ENCODE measurements at places on chromosomes 5 and 9.

DNA sequence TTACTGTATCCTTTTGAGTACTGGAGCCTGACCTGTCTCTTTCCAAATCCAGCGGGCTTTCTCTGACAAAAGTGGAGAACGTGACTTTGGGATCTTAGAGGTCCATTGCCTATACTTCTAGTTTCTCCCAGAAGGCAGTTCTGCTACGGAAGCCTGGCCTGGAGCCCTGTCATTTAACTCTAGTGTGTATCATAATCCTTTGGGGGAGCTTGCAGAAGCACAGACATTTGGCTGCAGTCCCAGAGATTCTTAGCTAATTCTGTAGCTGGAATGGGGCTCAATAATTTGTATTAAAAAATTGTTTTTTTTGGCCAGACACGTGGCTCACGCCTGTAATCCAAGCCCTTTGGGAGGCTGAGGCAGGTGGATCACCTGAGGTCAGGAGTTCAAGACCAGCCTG is 3.0 kb downstream of the HARS2 start:
- DNase-seq = no peak

DNA sequence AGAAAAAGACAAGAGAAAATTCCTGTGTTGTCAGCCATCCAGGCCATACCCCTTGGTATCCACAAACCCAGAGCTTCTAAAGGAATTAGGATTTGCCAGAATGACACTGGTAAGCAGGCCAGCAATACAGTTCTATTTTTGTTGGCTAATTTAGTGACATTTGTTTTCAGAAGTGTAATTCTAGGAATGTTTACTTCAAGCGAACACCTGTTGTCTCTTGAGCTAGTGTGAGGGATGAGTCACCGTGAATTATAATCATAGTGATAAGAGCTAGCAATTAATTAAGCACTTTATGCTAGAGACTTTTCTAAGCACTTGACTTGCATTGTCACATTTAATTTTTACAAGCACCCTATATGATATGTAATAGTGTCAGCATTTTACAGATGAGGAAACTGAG is 99.2 kb downstream of the PRKACG start:
- no peak for DNase-seq

DNA sequence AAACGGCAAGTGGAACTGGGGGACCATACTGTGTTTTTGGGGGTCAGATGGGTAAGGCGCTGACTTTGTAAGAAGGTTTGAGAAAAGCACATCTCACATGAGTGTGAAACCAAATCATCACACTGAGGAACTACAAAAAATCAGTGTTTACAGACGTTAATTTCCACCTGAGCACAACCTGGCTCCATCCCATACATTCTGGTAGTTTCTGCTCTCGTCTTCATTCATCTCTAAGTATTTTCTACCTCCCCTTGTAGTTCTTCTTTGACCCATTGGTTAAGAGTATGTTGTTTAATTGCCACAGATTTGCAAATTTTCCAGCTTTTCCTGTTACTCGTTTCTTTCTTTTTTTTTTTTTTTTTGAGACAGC is 8.9 kb upstream of the DPP7 start:
- no peak for DNase-seq

GRCh38 chr9:78601957-78602565 is 305.1 kb downstream of the PSAT1 start:
- no peak for DNase-seq

GRCh38 chr5:72235725-72236124 is 84.3 kb downstream of the MRPS27 start:
- DNase-seq = no peak

- DNase-seq = no peak
Observed at GRCh38 chr9:88658311-88658822, 123.4 kb downstream of the NXNL2 start.

DNA sequence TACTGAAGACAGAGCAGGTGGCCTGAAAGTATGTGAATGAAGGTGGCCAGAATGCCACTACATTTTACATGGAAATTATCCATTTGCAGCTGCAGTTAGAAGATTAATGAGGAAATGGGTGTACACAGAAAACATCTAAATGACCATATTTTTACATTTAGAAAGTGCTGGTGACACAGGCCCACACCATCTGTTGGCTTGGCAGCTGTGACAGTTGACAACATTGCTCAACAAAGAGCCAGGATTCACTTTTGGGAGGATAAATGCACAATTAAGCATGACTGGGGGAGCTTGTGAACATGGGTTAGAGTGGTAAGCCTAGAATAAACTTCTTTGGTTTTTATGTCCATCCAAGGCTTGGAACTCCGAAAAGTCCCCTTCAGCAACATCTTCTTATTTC is 360.5 kb downstream of the KCTD16 start:
- DNase-seq = no peak

- peak; percentile 32 for DNase-seq
Observed at GRCh38 chr9:37994639-37995347, 74.2 kb downstream of the SHB start.

GRCh38 chr9:125687163-125687863 is 19.7 kb downstream of the MAPKAP1 start:
- no peak for DNase-seq

GRCh38 chr9:25415718-25416117 is 262.5 kb downstream of the TUSC1 start:
- DNase-seq = no peak

DNA sequence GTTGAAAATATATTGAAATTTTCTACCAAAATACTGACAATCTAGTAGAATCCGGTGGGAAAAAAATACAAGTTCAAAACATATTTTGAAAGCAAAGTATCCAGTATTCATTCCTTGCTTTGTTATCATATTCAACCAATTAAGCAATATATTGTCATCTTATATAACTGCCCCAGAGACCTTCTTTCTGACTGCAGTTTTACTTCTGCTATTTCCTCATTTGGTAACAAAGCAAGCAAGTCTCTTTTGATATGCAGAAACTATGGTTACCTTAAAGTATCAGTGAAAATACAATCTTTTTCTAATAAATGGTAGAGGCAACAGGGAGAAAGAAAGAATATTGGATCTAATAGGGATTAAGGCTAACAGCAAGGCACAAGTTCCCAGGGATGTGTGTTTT is 663.7 kb upstream of the MEF2C start:
- DNase-seq = no peak

- DNase-seq = no peak
Observed at GRCh38 chr5:171852255-171852681, 66.7 kb downstream of the SMIM23 start.

DNA sequence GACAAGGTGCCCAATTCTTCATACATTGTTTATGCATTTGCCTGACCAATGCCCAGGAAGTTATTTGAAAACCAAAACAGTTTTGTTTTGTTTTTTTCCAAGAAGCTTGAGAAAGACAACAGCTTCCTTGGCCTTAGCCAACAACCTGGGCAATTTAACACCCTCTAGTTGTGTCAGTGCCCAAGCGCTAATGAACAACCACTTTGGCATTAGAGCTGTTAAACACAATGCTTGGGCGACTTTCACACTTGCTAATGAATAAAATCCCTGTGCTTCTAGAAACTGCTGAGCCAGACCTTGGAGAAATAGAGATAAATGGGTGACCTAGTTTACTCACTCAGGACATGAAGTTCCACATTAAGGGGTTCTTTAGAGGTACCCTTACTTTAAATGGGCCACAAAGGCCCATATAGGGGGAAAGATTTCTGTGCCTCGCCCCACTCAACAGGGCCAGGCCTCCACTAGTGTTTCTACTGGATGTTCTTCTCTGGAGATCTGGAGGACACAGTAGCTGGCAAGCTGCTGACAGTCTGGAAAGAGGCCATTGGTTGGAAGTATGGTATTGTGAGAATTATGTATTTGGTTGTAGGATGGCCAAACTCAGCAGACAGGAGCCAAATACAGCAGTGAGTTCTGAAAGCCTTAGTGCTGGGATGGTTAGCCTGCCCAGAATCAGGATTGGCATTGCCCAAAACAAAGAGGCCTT is 179.8 kb downstream of the DOCK8 start:
- no peak for DNase-seq

- DNase-seq = no peak
Observed at GRCh38 chr9:14275331-14275730, 38.6 kb downstream of the NFIB start.

DNA sequence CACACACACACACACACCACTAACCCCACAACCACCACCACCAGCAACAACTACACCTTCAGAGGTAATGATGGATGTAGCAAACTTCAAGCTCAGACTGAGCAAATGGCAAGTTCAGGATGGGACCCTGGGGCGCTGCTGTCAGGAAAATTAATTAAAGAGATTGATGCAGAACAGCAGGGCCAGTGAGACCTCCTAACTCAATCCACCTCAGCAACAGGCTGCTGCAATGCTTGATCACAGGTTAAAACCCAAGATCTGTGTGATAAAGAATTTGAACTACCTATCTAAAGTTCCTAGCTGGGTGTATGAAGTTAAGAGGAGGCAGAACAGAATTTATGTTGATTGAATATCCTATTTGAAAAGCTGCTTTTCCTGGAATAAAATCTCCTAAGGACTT is 140.3 kb upstream of the FER start:
- DNase-seq = no peak

GRCh38 chr5:131366428-131366827 is 102.6 kb downstream of the CDC42SE2 start:
- no peak for DNase-seq

GRCh38 chr5:175824676-175825075 is 46.7 kb upstream of the CPLX2 start:
- DNase-seq = no peak

GRCh38 chr5:136430081-136430480 is 64.7 kb upstream of the TRPC7 start:
- DNase-seq = no peak

DNA sequence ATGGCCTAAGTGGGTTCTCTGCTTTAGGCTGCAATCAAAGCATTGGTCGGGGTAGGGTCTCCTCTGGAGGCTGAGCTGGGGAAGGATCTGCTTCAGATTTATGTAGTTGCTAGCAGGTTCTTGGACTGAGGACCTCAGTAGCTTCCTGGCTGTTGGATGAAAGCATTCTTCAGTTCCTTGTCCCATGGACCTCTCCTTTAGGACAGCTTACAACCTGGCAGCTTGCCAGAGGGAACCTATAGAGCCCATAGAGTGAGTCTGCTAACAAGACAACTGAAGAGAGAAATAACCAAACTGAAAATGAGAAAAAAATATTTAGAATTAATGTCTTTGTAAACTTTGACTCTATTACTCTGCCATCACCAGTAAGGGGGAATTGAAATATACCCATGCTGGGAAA is 12.4 kb downstream of the MRPS30 start:
- DNase-seq = no peak

- DNase-seq = no peak
Observed at GRCh38 chr9:124741149-124741548, 30.0 kb downstream of the NR6A1 start.

DNA sequence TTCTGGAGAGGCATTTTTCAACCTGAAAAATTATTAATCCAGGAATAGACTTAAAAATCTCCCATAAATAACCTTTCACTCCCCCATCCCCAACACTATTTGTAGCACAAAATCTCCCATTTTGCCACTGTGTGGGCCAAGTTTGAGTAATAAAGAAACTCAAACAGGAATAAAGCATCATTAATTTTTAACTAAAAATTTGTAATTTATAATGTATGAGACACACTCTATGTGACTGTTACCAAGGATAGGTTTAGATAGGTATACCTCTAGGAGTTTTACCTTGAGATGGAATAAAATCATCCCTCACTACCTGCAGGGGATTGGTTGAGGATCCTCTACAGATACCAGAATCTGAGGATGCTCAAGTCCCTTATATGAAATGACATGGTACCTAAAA is 30.1 kb downstream of the CHD1 start:
- DNase-seq = no peak

DNA sequence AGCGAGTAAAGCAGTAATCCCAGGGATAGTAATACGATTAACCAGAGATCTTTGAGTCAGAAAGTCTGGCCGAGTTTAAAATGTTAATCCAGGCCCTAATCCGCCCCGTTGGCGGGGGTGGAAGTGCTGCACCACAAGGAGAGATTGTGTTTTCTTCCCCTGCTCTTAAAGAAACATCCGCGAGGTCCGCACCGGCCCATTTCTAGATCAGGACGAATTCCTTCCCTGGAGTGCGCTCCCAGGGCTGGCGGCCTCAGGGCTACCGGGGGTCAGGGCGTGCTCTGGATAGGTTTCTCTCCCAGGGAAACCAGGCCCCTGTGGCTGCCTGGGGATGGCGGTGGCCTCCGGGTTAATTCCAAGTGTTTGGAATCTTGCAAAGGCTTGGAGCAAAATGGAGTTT is 9.3 kb upstream of the NEUROG1 start:
- no peak for DNase-seq

- DNase-seq = no peak
Observed at GRCh38 chr9:109971226-109971625, 191.2 kb downstream of the PALM2AKAP2 start.

- no peak for DNase-seq
Observed at GRCh38 chr9:31671011-31671410, 713.4 kb upstream of the ACO1 start.

GRCh38 chr9:126036881-126037291 is 289.7 kb downstream of the PBX3 start:
- DNase-seq = no peak

DNA sequence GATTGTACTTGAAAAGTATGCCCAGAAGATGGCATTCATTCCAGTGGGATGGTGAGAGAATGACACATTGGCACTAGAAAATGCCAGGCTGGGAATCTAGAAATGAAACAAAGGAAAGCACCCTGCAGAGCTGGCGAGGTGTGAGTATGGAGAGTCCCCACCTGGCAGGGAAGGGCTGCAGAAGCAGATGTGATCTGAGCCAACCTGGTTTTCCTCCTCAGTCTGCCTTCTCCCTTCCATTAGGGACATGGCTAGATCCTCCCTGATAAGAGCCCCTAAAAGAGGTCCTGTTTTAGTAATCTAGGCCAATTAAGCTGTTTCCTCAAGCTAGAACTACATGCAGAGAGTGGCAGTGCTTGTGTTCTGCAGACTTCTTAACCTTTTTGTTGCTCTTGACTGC is 24.7 kb upstream of the TNFSF15 start:
- no peak for DNase-seq

DNA sequence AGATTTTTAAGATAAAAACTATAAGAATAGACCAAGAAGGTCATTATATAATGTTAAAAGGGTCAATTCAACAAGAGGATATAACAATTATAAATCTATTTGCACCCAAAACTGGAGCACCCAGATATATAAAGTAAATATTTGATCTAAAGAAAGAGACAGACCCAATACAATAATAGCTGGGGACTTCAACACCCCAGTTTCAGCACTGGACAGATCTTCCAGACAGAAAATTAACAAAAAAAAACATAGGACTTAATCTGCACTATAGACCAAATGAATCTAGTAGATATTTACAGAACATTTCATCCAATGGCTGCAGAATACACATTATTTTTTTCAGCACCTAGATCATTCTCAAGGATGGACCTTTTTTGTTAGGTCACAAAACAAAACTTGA is 331.9 kb downstream of the SPOCK1 start:
- DNase-seq = no peak

GRCh38 chr9:125630436-125630835 is 76.6 kb downstream of the MAPKAP1 start:
- no peak for DNase-seq

Measured in stimulated activated CD4-positive, alpha-beta T cell treated with anti-CD3 and anti-CD28 coated beads, TNF-alpha, amount 100 ng/mL, for 48 hours (primary cell).